Esophagus muscularis mucosa (tissue), 4 donors: ENCODE measurements at places on chromosomes 2 and 18.

GRCh38 chr2:99420751-99421299, 69.0 kb downstream of the REV1 start:
- H3K27me3 ChIP-seq, result no peaks in the 10 kb centered on the region
- H3K4me1 ChIP-seq, result peaks cover 4% of the 10 kb centered on the region
- DNase-seq, result no peak
- peaks cover 74% of the 10 kb centered on the region for H3K36me3 ChIP-seq
- no peak overlapping the region for H3K27ac ChIP-seq
- H3K4me3 ChIP-seq, result no peak overlapping the region

GRCh38 chr18:58860747-58861231, 3.9 kb upstream of the ZNF532 start:
- peaks cover 47% of the 10 kb centered on the region for H3K4me1 ChIP-seq
- no peaks in the 10 kb centered on the region for H3K27me3 ChIP-seq
- H3K4me3 ChIP-seq, result no peak overlapping the region
- DNase-seq, result no peak
- H3K36me3 ChIP-seq, result no peaks in the 10 kb centered on the region

DNA sequence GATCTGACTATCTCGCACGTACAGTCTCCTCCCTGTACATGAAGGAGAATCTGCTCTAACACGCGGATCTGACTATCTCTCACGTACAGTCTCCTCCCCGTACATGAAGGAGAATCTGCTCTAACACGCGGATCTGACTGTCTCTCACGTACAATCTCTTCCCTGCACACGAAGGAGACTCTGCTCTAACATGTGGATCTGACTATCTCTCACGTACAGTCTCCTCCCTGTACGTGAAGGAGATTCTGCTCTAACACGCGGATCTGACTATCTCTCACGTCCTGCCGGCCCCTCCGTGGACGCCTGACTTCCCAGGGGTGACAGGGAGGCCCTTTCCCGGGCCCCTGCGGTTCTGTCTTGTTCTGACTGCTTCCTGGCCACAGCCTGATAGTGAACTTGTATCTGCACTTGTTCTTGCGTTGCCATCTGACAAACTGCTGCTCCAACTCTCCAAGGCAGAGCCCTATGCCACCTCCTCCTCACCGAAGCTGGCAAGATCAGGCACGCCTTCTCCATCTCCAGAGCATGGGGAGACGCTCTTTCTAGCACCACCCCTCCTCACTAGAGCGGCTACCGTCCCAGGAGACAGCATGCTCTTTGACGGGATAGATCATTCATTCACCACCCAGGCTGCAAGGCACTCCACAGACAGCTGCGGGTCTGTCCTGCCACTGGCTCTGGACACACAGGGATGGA, 238.6 kb downstream of the TWIST2 start:
- DNase-seq, result no peak
- H3K4me3 ChIP-seq, result no peak overlapping the region
- H3K27me3 ChIP-seq, result no peaks in the 10 kb centered on the region
- peaks cover 5% of the 10 kb centered on the region for H3K4me1 ChIP-seq

- H3K4me3 ChIP-seq, result no peak overlapping the region
- H3K4me1 ChIP-seq, result peaks cover 19% of the 10 kb centered on the region
- DNase-seq, result no peak
- H3K27me3 ChIP-seq, result no peaks in the 10 kb centered on the region
- H3K36me3 ChIP-seq, result no peaks in the 10 kb centered on the region
- H3K27ac ChIP-seq, result no peak overlapping the region
Observed at GRCh38 chr2:163345795-163346573, 389.8 kb downstream of the FIGN start.

- no peaks in the 10 kb centered on the region for H3K4me1 ChIP-seq
- DNase-seq, result no peak
- H3K27me3 ChIP-seq, result no peaks in the 10 kb centered on the region
- no peaks in the 10 kb centered on the region for H3K36me3 ChIP-seq
- peak overlapping the region; percentile 39 for H3K4me3 ChIP-seq
- H3K27ac ChIP-seq, result no peak overlapping the region
Observed at GRCh38 chr2:118807668-118808428, 39.6 kb downstream of the EN1 start.

DNA sequence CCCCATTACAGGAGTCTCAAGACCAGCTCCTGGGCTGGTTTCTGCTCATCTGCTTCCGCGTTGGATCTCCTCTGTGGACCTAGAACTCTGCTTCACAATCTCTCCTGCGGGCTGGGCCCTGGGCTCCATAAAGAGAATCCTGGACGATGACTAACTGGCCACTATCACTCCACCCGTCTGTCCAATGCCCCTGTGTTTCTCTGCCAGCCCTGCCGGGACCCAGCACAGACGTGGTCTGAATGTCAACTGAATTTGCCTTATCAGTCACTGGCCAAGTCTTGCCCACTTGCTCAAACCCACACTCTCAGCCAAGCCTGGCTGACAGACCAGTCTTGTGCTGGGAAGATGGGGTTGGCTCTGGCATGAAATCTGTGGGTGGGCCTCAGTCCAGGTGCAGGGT, 17.4 kb downstream of the KIF3C start:
- H3K4me3 ChIP-seq, result no peak overlapping the region
- no peak for DNase-seq
- no peak overlapping the region for H3K27ac ChIP-seq
- H3K27me3 ChIP-seq, result no peaks in the 10 kb centered on the region

DNA sequence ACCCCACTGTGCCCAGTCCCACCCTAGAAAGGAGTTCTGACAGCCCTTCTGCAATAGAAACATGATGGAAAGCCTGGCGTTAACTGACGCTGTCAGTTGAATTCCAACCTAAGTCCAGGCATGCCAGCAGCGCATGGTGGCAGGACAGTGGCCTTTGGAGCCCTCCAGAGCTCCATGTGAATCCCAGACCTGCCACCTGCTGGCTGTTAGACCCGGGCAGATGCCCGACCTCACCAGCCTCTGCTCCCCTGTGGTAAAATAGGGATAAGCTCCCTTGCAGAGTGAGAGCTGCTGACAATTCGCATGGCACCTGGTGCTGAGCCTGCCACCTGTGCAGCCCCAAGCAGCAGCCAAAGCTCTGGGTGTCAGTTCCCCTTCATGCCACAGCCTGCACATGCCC, 138.6 kb downstream of the LOXHD1 start:
- no peaks in the 10 kb centered on the region for H3K36me3 ChIP-seq
- no peak for DNase-seq
- no peak overlapping the region for H3K4me3 ChIP-seq
- no peaks in the 10 kb centered on the region for H3K4me1 ChIP-seq
- H3K27me3 ChIP-seq, result no peaks in the 10 kb centered on the region

DNA sequence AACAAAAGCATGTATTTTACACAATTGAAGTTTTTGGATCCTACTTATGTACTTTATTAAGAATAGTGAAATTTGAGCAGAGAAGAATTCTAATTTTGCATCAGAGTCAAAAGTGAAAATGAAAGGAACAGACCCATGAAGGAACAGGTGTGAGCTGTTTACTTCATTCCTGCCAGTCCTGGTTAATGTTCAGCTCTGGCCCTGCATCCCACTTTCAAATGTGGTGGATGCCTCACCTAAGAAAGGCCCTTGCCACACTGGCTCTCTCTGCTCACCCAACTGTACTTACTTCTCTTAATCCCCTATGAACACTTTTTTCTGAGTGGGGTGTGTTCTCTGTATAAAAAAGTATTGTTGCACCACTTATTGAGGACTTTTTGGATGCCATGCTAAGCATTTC, 22.2 kb downstream of the FAM110C start:
- no peak overlapping the region for H3K4me3 ChIP-seq
- peaks cover 10% of the 10 kb centered on the region for H3K27me3 ChIP-seq
- H3K4me1 ChIP-seq, result no peaks in the 10 kb centered on the region
- DNase-seq, result no peak
- H3K36me3 ChIP-seq, result no peaks in the 10 kb centered on the region

DNA sequence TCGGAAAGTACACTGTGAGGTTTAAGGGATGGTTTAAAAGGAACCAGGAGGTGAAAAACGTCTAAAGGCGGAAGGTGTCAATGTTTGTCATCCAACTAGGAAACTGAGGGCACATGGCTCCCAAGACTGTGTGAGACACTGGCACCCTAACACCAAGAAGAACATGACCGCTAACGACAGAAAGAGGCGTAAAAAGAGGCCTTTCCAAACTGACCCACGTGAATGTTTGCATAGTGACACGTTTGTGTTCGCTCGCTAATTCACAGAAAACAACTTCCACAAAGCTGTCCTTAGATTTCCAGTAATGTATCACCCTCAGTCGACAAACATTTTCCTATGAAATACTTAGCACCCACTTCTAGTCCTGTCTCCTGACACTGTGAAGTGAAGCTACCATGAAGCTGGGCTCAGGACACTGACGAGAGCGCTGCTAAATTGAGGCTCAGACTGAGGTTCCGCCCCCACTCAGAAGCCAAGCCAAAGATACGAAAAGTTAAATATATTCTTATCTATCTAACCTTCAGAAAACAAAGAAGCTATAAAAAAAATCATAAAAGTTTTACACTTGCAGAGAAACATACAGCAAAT, 86.5 kb downstream of the ZNF516 start:
- H3K36me3 ChIP-seq, result peaks cover 4% of the 10 kb centered on the region
- no peaks in the 10 kb centered on the region for H3K27me3 ChIP-seq
- DNase-seq, result no peak

- H3K36me3 ChIP-seq, result no peaks in the 10 kb centered on the region
- peaks cover 5% of the 10 kb centered on the region for H3K4me1 ChIP-seq
- H3K4me3 ChIP-seq, result no peak overlapping the region
- no peak for DNase-seq
Observed at GRCh38 chr18:80252136-80252535, 4.8 kb upstream of the PARD6G start.

DNA sequence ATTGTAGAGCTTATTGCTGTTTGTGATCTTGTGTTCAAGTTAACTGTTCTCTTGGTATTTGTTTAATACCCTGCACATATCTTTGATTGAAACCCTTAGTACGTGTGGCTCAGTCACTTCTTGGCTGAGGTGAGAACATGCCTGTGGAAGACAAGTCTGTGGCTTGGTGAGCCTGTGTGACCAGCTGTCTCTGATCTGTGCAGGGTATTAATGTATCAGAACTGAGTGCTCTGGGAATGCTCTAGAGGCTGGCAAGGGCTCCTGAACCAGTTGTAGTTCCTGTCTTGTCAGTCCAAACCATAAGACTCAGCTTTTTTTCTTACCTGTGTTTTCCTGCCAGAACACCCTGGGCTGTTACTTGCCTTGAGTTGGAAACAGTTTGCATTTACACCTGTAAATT, 52.4 kb upstream of the EPHA4 start:
- H3K4me3 ChIP-seq, result no peak overlapping the region
- no peaks in the 10 kb centered on the region for H3K4me1 ChIP-seq
- no peak overlapping the region for H3K27ac ChIP-seq
- no peaks in the 10 kb centered on the region for H3K27me3 ChIP-seq

DNA sequence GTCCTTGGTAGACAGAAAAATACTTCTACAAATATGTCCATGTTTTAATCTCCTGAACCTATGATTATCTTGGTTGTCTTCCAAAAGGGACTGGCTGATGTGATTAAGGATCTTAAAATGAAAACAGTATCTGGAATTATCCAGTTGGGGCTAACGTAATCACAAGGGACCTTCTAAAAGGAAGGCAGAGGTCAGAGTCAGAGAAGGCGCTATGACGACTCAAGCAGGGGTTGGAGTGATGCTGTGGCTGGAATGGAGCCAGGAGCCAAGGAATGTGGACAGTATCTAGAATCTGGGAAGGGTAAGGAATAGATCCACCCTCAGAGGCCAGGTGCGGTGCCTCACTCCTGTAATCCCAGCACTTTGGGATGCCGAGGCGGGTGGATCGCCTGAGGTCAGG, 4.2 kb upstream of the USP14 start:
- H3K36me3 ChIP-seq, result no peaks in the 10 kb centered on the region
- H3K4me3 ChIP-seq, result no peak overlapping the region
- peaks cover 2% of the 10 kb centered on the region for H3K4me1 ChIP-seq
- H3K27ac ChIP-seq, result no peak overlapping the region
- DNase-seq, result no peak

DNA sequence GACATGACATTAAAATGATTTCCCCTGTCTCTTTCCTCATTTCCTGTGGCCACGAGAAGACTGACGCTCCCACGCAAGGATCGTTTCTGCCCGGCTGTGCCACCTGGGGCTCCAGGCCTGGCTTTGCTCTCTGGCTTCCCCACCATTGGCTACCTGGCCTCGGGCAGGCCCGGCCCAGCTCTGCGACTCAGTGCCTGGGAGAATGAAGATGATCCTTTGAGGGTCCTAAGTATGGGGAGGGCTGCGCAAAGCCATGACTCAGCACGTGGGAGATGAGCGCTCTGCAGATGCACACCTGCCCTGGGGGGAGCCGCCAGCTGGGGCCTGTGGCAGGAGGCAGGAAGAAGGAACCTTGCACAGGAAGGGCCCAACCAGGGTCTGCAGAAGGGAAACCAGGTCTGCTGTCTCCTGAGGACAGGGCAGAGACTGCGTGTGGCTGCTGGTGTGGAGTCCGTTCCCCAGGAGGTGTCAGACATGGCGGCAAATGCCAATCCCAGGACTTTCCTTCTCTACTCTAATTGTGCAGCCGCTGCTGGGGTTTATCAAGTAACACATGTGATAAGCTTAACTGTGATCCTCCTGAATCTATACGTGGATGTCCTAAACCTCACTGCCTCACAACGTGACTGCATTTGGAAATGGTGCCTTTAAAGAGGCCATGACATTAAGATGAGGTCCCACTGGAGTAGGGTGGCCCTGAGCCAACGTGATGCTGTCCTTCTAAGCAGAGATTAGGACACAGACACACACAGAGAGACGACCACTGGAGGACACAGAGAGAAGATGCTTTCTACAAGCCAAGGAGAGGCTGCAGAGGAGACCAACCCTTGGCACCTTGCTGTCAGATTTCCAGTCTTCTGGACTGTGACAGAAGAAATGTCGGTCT, 32.9 kb downstream of the MBP start:
- peaks cover 81% of the 10 kb centered on the region for H3K4me1 ChIP-seq
- DNase-seq, result no peak
- H3K27me3 ChIP-seq, result no peaks in the 10 kb centered on the region

GRCh38 chr2:80238692-80239469, 65.7 kb downstream of the LRRTM1 start:
- no peak overlapping the region for H3K4me3 ChIP-seq
- no peak for DNase-seq
- H3K27ac ChIP-seq, result no peak overlapping the region
- peaks cover 7% of the 10 kb centered on the region for H3K4me1 ChIP-seq

DNA sequence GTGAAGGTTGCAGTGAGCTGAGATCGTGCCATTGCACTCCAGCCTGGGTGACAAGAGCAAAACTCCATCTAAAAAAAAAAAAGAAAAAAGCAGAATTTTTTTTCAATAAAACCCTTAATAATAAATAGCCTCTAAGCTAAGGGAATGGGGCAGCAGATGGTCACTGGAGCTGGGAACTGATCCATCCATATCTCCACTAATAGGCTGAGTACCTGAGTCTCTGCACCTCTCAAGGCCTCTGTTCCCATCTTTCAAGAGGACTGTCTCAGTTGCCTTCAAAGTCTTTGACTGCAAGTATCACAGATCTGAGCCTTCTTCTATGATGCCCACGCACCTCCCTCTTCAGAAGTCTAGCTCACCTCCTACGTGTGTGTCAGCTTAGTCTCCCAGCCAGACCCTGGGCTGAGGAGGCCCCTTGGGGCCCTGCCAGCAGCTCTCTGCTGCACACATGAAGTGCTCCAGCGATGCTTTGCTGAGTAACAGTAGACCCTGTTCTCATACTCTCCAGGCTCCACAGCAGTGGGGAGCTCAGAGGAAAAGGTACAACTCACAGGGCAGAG, 32.9 kb downstream of the ST8SIA5 start:
- no peaks in the 10 kb centered on the region for H3K27me3 ChIP-seq
- H3K36me3 ChIP-seq, result no peaks in the 10 kb centered on the region
- no peak for DNase-seq
- no peak overlapping the region for H3K4me3 ChIP-seq

GRCh38 chr2:11930211-11930761, 183.9 kb downstream of the LPIN1 start:
- H3K4me3 ChIP-seq, result no peak overlapping the region
- DNase-seq, result no peak
- no peaks in the 10 kb centered on the region for H3K36me3 ChIP-seq
- no peaks in the 10 kb centered on the region for H3K4me1 ChIP-seq
